ENCODE measurements at places on chromosomes 1 and 21.

DNA sequence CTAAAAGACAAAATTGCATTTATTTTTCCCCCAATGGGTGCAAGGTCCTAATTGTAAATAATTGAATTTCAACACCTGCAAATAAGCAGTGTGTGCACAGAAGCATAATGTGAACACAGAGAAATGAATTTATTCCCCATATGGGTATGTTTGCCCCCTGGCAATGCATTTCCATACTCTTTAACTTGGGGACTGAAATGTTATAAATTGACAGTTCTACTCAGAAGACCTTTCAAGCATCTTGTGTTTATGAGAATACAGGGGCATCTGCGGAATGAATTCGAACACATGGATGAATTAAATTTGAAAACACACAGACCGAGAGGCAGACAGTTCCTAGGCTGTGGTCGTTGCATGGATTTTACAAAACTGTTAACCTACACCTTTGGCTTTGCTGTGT lies 3.5 kb downstream of the PBX1 start:
- H3K27me3 ChIP-seq = peaks cover 33% of the 10 kb centered on the region
- H3K36me3 ChIP-seq = no peaks in the 10 kb centered on the region
- no peak for DNase-seq
- H3K4me3 ChIP-seq = no peak overlapping the region

DNA sequence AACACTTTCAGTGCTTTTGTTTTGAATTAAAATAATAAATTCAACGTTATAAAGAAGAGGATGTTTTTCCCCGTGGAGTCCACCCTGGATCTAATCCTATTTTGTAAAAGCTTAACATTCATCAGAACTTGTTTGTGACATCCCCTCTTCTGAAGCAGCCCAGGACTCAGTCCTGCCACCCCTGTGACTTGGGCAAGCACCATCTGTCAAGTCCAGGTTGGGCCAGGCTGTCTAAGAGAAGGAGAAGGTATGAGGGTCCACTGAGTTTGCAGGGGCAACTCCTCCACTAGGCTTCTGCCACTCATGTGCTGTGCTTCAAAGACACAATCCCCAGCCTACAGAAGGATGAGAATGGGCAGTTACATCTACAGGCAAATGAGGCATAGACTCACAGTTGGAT lies 59.7 kb downstream of the MT1HL1 start:
- no peak for DNase-seq
- H3K4me1 ChIP-seq = no peaks in the 10 kb centered on the region
- no peaks in the 10 kb centered on the region for H3K36me3 ChIP-seq
- H3K4me3 ChIP-seq = no peak overlapping the region

- H3K4me3 ChIP-seq = no peak overlapping the region
- no peak for DNase-seq
- H3K36me3 ChIP-seq = no peaks in the 10 kb centered on the region
- no peak overlapping the region for H3K27ac ChIP-seq
- no peaks in the 10 kb centered on the region for H3K27me3 ChIP-seq
These were observed 542.1 kb downstream of the COL11A1 start for GRCh38 chr1:102566182-102566581.

GRCh38 chr1:44630116-44630515 lies 44.2 kb downstream of the TMEM53 start:
- H3K36me3 ChIP-seq = peaks cover 21% of the 10 kb centered on the region
- no peaks in the 10 kb centered on the region for H3K27me3 ChIP-seq

DNA sequence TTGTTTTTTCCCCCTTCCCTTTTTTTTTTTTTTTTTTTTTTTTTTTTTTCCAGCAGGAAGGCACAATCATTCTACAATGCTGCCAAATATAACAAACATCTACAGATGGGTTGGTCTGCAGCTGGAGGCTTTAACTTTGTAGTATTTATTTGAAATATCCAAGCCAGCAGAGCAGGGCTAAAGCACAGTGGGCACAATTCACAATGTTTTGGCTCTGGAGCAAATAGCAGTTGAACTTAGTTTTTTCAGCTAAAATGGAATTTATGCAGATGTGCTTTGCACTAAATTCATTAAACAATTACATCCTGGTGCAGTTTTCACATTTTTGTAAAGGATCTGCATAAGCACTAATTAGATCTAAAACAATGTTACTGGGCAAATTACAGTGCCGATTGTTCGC lies 39.8 kb upstream of the ZBTB18 start:
- H3K4me3 ChIP-seq = no peak overlapping the region
- no peaks in the 10 kb centered on the region for H3K36me3 ChIP-seq

DNA sequence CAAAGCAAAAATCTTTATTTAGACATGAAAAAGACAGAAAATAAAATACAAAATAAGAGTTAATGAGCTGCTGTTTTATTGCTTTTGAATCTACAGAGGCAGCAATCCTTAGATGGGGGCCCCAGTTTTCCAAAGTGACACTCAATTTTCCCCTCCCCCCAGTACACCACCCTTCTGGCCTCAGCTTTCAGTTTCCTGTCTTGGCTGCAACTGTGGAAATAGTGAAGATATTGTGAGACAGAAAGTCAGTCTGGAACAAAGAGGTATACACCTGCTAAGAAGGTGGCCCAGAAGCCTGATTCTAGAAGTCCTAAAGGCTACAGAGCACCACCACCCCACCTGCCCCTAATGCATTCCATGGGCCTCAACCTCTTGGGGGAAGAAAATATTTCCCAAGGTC lies 1.1 kb upstream of the MTMR11 start:
- no peak overlapping the region for H3K4me3 ChIP-seq
- H3K27me3 ChIP-seq = peaks cover 10% of the 10 kb centered on the region
- no peaks in the 10 kb centered on the region for H3K36me3 ChIP-seq
- peak; percentile 42 for DNase-seq
- H3K4me1 ChIP-seq = peaks cover 36% of the 10 kb centered on the region
- peak overlapping the region; percentile 11 for H3K27ac ChIP-seq

GRCh38 chr21:33496345-33496744 lies 4.8 kb upstream of the DNAJC28 start:
- no peak for DNase-seq
- no peak overlapping the region for H3K4me3 ChIP-seq
- no peaks in the 10 kb centered on the region for H3K36me3 ChIP-seq

- no peaks in the 10 kb centered on the region for H3K4me1 ChIP-seq
- no peak overlapping the region for H3K4me3 ChIP-seq
- DNase-seq = no peak
These were observed 1628.9 kb upstream of the PRMT6 start for GRCh38 chr1:105427543-105427942.

GRCh38 chr1:16063226-16063829 lies 10.1 kb downstream of the FAM131C start:
- H3K36me3 ChIP-seq = no peaks in the 10 kb centered on the region
- H3K27me3 ChIP-seq = peaks cover 49% of the 10 kb centered on the region
- DNase-seq = no peak
- no peak overlapping the region for H3K27ac ChIP-seq
- H3K4me3 ChIP-seq = no peak overlapping the region
- peaks cover 36% of the 10 kb centered on the region for H3K4me1 ChIP-seq

GRCh38 chr21:31872452-31873274 lies at the start of gene HUNK:
HUNK (plus strand) TSS chr21:31873020; CDS start chr21:31873675, 655 bp downstream.
- H3K27me3 ChIP-seq = peaks cover 75% of the 10 kb centered on the region
- DNase-seq = peak; percentile 35
- H3K36me3 ChIP-seq = no peaks in the 10 kb centered on the region
- H3K4me3 ChIP-seq = peak within 1 kb of the TSS; percentile 75
- no peak within 1 kb of the TSS for H3K27ac ChIP-seq
